ENCODE measurements at places on chromosomes 4 and X.
A peak's percentile ranks its signal among the peaks of the same experiment; 100 is the strongest.

GRCh38 chrX:3160756-3161155, 119.5 kb downstream of the ARSF start:
- no peak for ATAC-seq

- peak; percentile 84 for ATAC-seq
Observed at GRCh38 chrX:135707880-135708279, 5.6 kb upstream of the CT45A1 start.

DNA sequence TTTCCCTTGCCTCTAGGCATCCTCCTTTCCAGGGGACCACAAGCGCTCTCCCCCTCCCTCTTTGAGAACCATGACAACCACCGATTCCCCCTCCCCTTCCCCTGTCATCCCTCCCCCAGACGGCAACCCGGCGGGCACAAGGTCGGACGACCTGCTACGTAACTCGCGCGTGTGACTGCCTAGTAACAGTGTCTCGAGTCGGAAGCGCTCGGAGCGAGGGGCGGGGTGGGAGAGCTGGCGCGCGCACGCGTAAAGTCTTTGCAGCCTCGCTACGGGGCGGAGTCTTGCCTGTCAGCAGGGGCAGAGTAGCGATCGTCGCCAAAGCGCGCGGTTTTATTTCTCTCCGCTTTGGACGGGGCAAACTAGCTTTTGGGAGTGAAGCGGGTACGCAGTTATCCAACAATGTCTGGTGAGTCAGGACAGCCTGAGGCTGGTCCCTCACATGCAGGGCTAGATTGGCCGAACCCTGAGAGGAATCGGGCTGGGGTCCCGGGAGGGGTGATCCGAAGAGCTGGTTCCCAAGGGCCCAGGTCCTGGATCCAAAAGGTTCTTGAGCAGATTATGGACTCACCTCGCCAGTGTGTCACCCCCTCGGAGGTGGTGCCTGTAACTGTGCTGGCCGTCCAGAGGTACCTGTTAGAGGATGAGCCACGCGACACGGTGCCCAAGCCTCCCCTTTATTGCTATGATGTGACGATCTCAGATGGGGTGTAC, at the start of gene RADX:
RADX (plus strand) TSS at position 300 of the 714 bp plus-strand sequence; CDS start at position 403, 103 bp downstream.
- ATAC-seq = peak; percentile 99

GRCh38 chr4:106444557-106444956, 76.0 kb upstream of the GIMD1 start:
- ATAC-seq = no peak

DNA sequence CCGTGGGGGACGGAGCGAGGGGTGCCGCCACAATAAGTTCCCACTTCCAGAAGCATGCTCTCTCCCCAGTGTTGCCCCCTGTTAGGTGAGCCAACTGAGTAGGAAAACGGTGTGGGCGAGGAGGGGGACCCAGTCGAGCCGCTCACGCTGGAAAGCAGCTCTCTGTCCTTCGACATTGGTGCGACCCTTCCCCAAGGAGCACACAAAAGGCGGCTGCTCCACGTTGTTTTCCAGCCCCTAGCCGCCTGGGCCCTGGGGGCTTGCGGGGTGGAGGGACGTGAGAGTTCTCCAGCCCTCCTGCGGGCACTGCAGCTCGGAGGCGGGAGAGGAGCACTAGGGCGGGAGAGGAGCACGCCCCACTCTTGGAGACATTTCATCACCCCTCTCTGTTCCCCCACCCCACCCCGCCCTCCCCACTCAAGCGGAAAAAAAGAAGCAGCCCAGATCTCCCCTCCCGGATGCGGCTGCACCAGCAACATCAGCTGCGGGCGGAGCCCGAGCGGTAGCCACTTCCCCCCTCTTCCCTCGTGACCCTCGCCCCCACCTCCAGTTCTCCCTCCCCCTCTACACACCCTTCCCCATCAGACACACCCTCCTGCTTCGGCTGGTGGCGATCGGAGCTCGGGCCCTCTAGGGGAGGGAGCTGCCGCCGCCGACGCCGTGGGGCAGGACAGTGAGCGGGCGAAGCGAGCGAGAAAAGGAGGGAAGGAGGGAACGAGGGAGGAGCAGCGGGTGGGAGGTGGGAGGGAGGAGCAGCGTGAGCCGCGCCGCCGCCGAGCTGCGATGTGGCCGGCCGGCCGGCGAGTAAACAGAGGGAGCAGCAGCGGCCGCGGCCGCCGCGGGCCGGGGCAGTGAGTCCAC, at the start of gene DOCK11:
DOCK11 (plus strand) TSS at position 755 of the 861 bp plus-strand sequence. CDS start 157 bp downstream, outside the sequence.
- ATAC-seq = peak; percentile 93

DNA sequence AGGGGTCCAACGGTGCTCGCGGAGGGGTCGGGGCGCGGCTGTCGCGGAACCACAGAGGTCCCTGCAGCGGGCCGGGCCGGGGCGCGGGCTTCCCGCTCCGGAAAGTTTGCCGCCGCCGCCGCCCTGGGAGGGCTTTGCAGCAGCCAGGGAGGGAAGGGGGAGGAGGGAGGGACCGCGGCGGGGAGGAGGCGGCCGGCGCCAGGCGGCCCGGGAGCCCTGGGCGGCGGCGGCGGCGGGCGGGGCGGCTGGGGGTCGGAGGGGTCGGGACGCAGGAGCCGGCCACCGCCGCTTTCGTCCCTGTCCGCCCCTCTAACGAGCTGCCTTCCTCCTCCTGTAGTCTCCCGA, 375 bp downstream of the FGFR3 start:
- ATAC-seq = no peak

DNA sequence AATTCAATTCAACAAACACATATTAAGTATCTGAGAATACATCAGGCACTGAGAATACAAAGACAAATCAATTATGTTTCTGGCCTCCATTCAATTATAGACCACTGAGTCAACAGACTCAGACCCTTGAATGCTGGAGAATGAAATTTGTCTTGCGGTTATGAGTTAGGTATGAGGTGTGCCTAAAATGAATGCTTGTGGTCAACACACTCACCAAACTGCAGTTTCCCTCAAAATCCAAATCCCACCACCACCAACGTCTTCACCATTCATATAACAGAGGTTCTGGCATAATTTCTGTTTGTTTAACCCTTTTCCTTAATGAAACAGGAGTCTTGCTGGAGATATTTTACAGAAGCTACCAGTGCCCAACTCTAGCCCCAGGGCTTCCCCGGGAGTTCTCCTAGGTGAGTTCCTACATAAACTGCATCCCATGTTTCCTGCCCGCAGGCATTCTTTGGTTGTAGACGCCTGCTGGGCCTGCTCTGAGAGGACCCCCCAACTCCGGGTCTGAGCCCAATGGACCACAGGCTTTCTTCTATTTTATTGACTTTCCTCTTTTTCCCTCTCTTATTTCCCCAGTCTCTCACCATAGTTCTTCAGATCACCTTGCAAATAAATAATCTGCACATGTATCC, 119.2 kb downstream of the DDX53 start:
- no peak for ATAC-seq

GRCh38 chrX:125810856-125811255, 355.2 kb downstream of the DCAF12L2 start:
- no peak for ATAC-seq

DNA sequence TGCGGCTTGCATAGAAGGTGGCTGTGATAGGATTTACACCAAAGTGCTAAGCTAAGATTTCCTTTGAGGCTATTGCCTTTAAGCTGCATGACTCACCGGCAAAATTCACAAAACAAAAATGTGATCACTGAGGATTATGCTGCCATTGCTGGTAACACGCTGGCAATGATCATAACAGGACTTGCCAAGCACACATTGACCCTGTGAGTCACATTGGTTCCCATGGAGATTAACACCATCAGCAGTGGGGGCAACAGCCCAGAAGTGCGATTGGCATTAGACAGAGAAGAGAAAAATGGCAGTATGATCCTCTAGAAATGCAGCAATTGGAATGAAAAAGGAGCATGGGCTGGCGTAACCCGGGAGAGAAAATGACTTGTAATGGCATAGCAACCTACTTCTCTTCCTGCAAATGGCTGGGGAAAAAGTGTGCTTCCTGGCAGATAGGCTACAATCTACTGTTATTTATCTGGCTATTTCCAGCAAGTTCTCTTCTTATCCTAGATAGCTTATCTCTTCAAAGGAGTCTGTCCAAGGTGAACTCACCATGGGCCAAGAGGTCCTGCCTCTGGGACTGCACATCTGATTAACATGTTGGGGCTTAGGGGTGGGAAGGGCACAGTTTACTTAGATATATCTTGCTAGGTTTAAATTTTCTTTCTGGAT, 314.2 kb upstream of the IGFBP7 start:
- peak; percentile 59 for ATAC-seq

DNA sequence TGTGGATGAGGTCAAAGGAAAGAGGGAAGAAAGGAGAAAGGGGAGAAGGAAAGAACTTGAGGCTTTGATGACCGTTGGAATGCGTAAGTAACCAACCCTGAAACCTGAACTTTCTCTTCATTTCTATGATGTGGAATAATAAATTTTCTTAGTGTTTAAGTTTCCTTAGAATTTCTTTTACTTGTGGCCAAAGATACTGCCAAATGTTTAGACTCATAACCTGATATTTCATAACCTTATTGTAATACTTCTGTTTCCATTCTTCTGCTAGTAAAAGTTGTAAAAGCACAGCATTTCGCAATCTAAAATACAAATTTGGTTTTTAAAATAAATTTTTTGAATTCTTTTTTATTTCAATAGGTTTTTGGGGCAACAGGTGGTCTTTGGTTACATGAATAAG, 258.5 kb upstream of the GIMD1 start:
- no peak for ATAC-seq

- ATAC-seq = no peak
Observed at GRCh38 chr4:140195806-140196205, 41.8 kb upstream of the MAML3 start.

- ATAC-seq = peak; percentile 86
Observed at GRCh38 chr4:110270492-110271197, 72.2 kb upstream of the ELOVL6 start.

DNA sequence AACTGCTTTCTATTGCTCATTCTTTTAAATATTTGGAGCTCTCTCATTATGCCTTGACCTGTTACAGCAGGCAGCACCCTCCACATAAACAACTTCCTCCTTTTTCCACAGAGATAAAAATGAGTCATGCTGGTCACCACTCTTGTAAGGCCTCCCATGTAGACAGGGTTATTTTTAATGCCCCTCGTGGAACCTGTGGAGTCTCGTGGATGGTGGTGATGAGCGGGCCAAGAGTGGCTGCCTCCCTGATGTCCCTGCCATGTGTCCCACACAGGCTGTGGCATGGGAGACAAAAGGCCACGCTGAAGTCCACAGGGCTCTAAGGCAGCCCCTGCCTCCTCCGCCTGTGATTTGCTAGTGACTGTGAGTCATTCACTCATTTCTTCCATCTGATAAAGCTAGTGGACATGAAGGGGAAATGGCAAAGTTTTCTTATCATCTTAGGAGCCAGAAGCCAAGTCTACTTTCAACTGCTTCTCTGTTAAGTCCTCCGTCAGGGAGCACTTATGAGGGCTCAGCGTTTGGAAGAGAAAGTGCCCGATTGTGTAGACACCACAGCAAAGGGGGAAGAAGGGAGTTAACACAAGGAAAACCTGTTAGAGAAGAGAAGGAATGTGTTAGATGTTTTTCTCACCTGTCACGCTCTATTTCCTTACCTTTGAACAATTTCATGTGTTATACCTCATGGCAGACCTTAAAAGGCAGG, 121.6 kb upstream of the FAT1 start:
- ATAC-seq = peak; percentile 82

DNA sequence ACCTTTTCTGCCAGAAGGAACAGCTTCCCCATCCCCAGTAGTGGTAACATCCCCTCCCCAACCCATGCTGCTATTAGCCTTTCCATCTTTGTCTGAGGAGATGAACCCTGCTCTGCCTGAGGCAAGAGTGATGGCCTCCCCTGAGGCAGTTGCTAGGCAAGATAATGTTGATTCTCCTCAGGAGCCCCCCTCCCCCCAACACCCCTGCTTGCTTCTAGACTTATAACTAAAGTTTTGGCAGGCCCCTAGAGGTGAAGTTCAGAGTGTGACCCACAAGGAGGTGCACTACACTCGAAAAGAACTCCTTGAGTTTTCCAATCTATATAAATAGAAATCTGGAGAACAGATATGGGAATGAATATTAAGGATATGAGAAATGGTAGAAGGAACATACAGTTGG, 962.5 kb downstream of the ADGRL3 start:
- ATAC-seq = no peak

GRCh38 chr4:158673633-158674032, 1.5 kb downstream of the ETFDH start:
- no peak for ATAC-seq

GRCh38 chrX:122591546-122591945, 592.5 kb upstream of the GRIA3 start:
- ATAC-seq = no peak

GRCh38 chrX:68732906-68733493, 85.5 kb downstream of the STARD8 start:
- peak; percentile 94 for ATAC-seq

DNA sequence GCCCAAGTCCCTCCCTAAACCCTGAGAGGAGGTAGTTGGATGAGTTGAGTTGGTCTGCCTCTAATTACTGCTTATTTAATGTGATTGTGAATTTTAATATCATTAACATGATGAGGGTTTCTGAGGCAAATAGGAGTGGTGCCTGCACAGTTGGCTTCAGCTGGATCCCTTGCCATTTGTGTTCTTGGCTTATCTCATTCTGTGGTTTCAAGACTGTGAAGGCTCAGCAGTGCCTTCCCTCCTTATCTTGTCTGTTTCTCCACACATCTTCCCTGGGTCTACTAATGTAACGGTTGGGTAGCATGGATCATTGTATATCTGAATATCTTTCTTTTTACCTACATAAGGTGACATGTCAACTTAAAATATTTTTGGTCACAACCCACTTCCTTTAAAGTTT, 1.6 kb upstream of the SLC10A4 start:
- ATAC-seq = no peak

GRCh38 chr4:98386-98785, 25.9 kb upstream of the ZNF718 start:
- no peak for ATAC-seq

DNA sequence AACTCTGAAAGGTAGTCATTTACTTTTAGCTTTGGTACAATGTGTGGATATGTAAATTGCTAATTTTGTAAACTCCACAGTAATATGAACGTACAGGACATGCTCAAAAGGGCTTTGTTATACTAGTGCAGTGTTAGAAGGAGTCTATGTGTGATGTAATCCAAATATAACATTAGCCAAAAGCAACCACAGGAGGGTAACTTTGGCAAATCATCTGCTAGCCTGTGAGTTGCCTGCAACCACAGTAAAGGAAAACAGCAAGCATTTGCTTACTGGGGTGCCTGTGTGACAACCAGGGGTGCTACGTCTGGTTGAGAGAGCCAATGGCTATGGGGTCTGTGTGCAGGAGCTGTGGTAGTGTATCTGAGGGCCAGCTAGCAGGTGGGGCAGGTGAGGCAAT, 245.8 kb downstream of the ADAMTS3 start:
- ATAC-seq = no peak

DNA sequence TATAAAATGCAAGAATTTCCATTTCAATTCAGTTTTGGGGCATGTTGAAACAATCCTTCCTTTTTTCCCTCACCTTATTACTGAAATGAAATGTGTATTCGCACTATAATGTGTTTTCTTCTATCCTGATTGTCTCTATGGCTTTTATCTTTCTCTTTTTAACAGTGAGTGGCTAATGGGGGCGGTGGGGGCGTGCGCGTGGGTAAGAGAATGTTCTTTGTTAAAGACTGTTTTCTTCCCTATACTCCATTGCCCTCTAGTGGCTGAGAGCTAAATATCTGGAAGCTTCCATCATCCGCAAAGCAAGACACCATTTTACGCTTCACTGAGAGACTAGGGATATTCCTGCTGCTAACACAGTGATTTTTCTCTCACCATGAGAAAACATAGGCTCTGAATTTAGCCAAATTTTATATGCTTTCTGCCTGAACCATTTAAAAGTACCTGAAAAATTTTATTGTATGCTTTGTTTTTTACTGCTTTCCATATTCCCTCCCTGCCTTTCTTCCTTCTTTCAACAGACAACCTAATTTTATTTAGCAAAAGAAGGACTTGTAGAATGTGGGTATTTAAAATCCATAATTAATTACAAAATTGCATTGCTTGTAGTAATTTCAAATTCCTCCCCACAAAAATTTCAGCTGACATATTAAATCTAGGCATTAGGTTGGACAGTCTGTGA, 194.0 kb downstream of the GASK1B start:
- ATAC-seq = peak; percentile 98
